Neural progenitor cell (in vitro differentiated cells): ENCODE measurements at places on chromosomes 6 and 20. TPM values are rescaled to one million over a fixed set of nuclear protein-coding genes. Genes with fewer than 3 reads are reported as not detected.

GRCh38 chr20:24998121-24998520 lies 5.6 kb upstream of the APMAP start:
- H3K4me3 ChIP-seq: no peak overlapping the region
- no peak for DNase-seq
- peaks cover 81% of the 10 kb centered on the region for H3K27me3 ChIP-seq
- H3K4me1 ChIP-seq: no peaks in the 10 kb centered on the region
- H3K27ac ChIP-seq: no peak overlapping the region

GRCh38 chr20:63053432-63054102 lies 46.8 kb upstream of the BHLHE23 start:
- H3K27me3 ChIP-seq: peaks cover 84% of the 10 kb centered on the region
- no peaks in the 10 kb centered on the region for H3K36me3 ChIP-seq
- peaks cover 16% of the 10 kb centered on the region for H3K4me1 ChIP-seq
- H3K27ac ChIP-seq: no peak overlapping the region

GRCh38 chr6:156262014-156262413 lies 515.2 kb upstream of the ARID1B start:
- H3K36me3 ChIP-seq: no peaks in the 10 kb centered on the region
- H3K27me3 ChIP-seq: no peaks in the 10 kb centered on the region
- DNase-seq: no peak

The RNF217 gene
- total RNA-seq: 13.2 and 24.1 TPM in 2 replicates

The SMOC2 gene
- 0.74 and 0.75 TPM in 2 replicates for total RNA-seq

The FAM83D gene
- total RNA-seq: 73.9 and 76.7 TPM in 2 replicates
